Activated T-cell treated with anti-CD3 and anti-CD28 coated beads, Interleukin-2, amount 50 U/mL, for 1 hour (primary cell): ENCODE measurements at places on chromosomes 12 and 14.

DNA sequence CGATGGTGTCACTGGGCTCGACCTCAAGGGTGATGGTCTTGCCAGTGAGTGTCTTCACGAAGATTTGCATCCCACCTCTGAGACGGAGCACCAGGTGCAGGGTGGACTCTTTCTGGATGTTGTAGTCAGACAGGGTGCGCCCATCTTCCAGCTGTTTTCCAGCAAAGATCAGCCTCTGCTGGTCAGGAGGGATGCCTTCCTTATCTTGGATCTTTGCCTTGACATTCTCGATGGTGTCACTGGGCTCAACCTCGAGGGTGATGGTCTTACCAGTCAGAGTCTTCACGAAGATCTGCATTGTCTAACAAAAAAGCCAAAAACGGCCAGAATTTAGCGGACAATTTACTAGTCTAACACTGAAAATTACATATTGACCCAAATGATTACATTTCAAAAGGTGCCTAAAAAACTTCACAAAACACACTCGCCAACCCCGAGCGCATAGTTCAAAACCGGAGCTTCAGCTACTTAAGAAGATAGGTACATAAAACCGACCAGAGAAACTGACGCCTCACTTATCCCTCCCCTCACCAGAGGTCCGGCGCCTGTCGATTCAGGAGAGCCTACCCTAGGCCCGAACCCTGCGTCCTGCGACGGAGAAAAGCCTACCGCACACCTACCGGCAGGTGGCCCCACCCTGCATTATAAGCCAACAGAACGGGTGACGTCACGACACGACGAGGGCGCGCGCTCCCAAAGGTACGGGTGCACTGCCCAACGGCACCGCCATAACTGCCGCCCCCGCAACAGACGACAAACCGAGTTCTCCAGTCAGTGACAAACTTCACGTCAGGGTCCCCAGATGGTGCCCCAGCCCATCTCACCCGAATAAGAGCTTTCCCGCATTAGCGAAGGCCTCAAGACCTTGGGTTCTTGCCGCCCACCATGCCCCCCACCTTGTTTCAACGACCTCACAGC, 717 bp downstream of the UBC start:
- peak; percentile 89 for DNase-seq

- no peak for DNase-seq
Observed at GRCh38 chr14:91858536-91859275, 8.6 kb downstream of the TC2N start.

- DNase-seq = no peak
Observed at GRCh38 chr12:112941528-112942335, 3.5 kb downstream of the OAS3 start.

DNA sequence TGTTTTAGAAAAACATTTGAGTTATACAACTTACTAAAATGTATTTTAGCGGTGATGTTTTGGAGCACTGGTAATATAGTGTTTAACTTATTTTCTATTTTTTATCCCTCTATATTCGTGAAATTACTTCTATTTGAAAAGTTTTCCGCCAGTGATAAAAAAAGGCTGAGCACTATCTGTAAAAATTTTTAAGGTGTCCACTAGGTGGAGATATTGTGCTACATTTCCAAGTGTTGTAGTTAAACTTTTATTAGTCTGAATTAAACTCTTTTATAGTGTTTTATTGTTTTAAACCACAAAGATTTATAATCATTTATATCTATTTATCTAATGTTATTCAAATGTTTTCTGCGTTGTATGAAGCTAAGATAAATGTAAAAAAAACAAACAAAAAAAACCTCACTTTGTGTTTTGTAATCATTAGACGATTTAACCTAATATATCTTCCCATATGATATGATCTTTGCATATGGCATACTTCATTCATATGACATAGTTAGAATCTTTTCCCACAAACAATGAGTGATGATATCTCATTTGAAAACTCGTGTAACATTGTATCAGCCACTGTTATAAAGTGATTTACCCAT, 11.8 kb downstream of the ALG10B start:
- no peak for DNase-seq

- no peak for DNase-seq
Observed at GRCh38 chr14:33786091-33786825, 164.6 kb downstream of the EGLN3 start.

GRCh38 chr14:36518586-36519430, 1.2 kb downstream of the NKX2-1 start:
- no peak for DNase-seq
